ENCODE measurements at places on chromosomes 3 and 15.

DNA sequence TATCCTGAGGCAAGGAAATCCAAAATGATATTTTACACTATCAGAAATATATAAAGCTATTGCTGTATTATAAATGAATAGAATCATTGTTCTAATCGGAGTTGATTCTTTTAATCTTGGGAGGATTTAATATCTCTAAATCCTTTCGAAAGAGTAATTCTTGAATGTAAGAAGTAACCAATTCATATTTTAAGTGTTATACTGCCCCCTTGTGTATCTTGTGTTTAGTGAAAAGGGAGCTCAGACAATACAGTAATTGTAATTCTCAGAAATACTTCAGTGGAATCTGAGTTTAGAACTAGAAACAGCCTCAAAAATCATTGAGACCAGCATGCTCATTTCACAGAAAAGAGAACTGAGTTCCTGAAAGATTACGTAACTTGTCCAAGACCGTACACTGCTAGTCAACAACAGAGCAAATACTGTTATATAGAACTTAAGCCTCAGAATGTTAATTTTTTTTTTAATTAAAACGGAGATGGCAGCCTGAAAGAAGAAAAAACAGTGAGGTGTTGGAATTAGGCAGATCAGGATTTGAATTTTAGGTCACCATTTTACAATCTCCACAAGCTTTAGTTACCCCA is 42.9 kb downstream of the PLCH1 start:
- no peak for DNase-seq

GRCh38 chr15:85706779-85707518 is 87.8 kb downstream of the KLHL25 start:
- DNase-seq, result peak; percentile 81

DNA sequence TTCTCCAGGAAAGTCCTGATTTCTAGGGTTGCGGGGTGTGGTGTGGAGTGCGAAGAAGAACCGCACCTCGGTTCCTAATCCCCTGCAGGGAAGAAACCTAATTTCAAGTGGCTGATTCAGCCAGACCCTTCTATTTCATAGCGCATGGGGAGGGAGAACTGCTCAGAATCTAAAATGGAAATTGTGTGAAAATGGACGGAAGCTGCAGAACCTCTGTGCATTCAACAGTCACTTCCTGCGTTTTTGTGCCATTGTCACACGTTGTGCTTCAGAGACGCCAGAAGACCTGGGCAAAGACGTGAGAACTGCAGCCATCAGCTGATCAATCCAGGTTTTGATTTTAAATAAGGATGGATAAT is 1.2 kb downstream of the SIDT1 start:
- DNase-seq, result peak; percentile 41

DNA sequence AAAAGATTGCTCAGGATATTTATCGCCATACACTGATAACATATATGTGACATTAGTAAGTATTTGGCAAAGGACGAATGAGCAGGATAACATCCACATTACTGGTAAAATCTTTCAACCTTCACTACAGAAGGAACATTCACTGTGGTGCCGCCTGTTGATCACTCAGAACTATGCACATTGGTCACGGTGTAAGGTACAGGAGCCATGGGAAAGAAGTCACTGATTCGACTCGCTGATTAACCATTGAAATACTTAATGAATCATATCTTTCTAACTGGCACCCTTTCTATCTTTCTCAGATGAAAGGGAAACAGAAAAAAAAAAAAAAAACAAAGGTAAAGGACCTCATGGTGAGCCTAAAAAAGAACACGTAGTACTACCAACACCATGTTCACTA is 68.8 kb downstream of the TJP1 start:
- DNase-seq, result no peak

- no peak for DNase-seq
Observed at GRCh38 chr15:78841891-78842290, 30.6 kb upstream of the ADAMTS7 start.

DNA sequence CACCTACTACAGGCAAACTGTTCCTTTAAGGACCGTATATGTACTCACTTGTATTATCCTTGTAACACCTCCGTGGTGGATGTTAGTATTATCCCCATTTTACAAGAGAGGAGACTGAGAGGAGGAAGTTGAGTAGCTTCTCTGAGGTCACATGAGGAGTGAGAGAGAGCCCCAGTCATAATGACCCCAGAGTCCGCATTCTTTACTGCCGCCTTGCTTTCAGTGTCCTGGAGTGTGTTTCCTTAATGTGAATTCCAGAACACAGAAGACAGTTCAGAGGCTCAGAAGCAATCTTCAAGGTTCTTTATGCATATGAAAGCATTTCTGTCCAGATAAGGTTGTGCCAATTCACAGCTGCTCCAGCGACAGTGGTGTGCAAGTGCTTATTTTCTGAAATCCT is 199.2 kb downstream of the CACNA2D3 start:
- no peak for DNase-seq

DNA sequence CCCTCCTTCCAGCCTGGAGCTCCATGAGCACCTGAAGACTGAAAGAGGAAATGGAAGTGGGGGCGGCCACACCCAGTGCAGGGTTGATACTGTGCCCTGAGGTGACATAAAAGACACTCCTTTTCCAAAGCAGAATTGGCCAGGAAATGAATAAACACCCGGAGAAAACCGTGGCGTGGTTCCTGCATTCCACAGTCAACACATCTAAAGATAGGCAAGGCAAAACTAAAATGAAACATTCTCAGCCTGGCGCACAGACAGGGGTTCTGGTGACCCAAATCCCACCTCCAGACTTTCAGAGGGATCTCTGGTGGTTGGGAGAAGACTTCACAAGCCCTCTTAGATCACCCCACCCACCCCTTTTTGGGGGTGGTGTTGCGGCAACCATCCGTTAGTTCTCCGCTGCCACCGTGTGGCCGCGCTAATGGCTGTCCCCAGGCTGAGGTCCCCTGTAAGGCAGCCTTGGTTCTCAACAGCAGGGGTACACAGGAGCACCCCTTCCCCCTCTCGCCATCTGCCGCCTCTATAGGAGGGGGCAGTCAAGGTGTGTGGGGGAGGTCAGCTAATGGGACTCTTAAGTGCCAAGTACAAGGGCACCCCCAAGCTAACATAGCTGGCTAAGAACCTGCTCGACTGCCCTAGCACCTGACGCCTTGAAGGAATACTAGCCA is 2.5 kb upstream of the MST1R start:
- peak; percentile 37 for DNase-seq

DNA sequence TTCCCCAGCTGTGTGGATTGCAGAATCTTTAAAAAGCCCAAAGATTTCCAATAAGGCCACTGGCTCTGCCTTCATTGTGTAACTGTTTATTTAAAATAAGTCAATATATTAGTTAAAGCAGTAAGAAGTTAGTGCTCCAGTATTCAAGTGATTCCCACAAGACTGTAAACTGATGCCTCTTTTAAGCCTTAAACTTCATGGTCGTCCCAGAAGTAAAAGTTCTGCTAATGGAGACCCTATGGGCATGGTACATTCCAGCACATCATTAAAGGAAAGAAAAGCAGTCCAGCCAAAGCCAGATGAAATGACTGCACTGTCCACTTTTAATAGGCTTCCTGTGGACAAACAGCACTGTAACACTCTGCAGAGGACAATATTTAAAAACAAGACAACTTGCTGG is 512.6 kb downstream of the MECOM start:
- DNase-seq, result no peak

- no peak for DNase-seq
Observed at GRCh38 chr15:62770752-62771151, 271.8 kb upstream of the TPM1 start.

GRCh38 chr3:51156147-51156546 is 228.9 kb upstream of the MANF start:
- no peak for DNase-seq

DNA sequence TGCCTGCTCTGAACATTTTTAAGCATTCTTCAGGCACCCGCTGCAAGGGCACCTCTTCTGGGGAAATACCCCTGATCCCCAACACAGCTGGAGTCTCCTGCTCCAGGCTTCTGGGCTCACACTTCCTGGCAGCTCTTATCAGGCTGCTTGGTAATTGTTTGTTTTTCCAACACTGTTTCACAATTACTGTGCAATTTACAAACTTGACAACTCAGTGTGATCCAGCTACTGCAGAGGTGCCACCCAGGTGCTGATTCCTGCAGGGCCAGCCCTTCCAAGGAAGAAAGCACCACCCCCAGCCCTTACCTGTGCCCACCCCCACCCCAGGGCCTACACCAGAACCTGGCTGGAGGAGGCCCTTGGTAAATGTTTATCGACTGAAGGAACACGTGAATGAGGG is 66.5 kb downstream of the MAGEF1 start:
- DNase-seq, result no peak

DNA sequence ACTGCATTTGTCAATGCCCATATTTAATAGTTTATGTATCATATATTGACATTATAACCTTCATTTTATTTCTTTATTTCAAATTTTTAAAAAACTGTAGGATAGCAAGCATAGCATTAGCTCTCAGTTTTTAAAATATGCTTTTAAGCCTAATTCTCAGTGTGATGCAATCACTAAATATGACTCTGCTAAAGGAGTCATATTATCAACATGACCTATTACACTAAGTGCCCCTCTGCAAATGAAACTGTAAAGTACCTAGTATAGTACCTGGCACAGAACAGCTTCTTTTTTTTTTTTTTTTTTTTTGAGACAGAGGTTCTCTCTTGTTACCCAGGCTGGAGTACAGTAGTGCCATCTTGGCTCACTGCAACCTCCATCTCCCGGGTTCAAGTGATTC is 179.4 kb upstream of the CGNL1 start:
- DNase-seq, result no peak

DNA sequence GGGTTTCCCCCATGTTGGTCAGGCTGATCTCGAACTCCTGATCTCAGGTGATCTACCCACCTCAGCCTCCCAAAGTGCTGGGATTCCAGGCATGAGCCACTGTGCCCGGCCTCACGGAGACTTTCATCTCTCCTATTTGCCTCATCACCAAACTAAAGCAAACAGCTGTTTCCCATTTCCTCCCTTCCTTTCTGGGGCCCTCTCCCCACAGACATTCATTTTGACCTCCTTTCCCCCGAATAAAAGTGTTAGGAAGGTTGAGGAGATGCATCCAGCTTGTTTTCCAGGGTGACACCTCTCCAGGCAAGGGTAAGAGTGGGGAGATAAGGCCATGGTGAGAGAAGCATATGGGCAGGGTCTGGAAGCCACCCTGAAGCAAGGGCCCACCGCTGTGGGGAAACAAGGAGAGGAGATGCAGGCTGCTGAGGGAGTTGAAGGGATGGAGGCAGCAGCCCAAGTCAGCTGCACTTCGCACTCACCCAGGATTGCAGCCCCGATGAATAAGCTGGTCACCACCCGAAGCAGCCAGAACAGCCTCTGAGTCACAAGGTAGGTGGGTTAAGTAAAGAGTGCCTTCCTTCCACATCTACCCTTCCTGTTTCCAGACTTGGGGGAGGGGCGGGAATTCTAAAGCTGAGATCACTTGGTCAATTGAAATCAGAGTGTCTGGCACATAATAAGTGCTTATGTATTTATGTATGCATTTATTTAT is 7.7 kb downstream of the DUOXA2 start:
- no peak for DNase-seq
